ENCODE measurements at places on chromosomes 16 and 17.
A peak's percentile ranks its signal among the peaks of the same experiment; 100 is the strongest.

GRCh38 chr17:77872199-77872598 is 86.3 kb upstream of the TNRC6C start:
- no peak for DNase-seq

DNA sequence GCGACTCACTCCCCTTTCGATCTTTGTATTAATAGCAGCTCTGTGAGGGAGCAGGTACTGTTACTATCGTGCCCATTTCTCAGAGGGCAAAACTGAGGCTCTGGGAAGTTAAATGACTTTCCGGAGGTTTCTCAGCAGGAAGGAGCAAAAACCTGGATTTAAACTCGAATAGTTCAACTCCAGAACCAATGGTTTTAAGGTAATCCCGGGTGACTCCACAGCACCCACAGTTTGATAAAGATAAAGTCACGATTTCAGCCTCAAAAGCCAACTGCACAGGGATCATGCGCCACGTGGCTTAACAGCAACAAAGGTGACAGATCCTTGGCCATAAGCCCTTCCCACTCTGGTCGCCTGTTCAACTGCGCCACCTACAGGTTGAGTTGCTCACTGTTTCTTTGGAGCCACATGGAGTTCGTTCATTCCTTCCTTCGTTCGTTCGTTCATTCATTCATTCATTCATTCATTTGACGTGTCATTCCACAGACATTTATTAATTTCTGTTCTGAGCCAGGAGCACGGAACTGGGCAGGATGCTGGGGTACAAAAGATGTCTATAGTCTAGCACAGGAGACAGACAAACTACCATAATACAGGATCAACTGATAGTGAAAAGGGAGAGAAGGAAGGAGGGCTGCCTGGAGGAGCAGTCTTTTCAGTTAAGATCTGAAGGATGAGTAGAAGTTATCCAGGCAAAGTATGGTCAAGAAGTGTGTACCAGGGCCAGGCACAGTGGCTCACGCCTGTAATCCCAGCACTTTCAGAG is 134.8 kb downstream of the HS3ST2 start:
- no peak for DNase-seq

DNA sequence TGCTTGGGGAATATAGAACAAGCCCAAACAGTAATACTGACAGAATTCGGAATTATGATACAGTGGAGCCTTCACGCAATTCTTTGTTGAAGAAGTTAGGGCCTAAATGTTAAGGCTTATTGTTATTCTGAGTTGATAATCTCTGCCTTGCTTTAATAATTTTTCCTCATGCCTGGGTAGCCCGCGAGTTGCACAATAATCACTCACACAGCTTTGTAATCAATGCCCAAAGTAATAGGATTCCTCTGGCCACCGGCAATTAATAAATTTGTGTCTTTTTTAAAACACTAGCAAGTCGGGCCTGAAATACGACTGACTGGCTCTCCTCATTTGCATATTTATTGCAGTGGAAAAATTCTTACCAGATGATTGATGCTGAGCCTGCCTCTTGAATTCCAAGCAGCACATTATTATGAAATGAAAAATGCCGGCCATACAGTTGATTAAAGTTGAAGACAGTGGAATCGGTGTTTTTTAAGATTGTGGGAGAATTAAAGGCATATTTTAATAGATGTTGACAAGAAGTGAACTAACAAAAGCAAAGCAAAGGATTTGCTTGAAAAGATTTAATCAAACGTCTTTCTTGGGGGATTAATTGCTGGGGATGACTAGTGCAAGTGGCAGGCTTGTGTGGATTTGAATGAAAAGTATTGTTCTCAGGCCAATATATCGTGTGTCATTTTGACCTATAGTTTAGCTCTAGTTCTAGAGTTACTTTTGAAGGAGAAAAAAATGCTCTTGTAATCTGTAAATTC is 30.2 kb downstream of the AATF start:
- DNase-seq, result no peak

- peak; percentile 29 for DNase-seq
These were observed 13.4 kb upstream of the CD300A start for GRCh38 chr17:74452841-74453661.

DNA sequence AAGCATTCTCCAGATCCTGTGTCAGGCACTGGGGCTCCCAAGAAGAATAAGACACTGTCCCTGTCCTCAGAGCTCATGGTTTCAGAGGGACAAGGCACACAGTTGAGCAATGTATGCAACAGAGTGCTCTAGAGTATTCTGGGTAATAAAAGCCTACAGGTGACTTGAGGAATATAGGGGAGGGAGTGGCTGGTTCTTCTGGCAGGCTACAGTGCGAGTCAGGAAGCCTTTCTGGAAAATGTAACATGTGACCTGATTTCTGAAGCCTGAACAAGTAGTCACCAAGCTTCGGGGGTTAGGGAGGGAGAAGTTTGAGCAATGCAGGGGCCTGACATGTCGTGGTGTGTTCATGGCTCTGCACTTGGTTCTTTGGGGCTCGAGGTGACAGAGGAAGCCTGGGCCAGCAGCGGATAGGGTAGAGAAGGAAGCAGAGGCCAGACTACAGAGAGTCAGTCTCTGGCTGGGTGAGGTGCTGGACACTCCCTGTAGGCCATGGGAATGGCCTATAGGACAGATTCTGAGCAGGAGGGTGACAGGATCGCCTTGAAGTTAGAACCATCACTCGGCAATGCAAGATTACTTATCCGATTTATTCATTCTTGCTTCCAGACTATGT is 16.0 kb upstream of the LRRC75A start:
- no peak for DNase-seq

DNA sequence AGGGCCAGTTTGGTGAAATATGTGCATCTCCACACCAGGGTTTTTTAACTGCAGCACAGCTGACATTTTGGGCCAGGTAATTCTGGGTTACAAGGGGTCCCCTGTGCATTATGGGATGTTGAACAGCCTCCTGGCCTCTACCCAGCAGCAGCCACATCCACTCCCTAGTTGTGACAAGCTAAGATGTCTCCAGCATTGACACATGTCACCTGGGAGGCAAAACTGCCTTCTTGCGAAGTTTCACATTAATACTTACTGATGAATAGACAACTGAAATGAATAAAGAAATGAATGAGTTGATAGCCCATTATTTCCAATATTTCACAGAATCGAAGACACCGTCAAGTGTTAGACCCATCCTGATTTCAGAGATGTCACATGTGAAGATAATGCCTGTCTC is 383.7 kb downstream of the CPPED1 start:
- DNase-seq, result no peak

DNA sequence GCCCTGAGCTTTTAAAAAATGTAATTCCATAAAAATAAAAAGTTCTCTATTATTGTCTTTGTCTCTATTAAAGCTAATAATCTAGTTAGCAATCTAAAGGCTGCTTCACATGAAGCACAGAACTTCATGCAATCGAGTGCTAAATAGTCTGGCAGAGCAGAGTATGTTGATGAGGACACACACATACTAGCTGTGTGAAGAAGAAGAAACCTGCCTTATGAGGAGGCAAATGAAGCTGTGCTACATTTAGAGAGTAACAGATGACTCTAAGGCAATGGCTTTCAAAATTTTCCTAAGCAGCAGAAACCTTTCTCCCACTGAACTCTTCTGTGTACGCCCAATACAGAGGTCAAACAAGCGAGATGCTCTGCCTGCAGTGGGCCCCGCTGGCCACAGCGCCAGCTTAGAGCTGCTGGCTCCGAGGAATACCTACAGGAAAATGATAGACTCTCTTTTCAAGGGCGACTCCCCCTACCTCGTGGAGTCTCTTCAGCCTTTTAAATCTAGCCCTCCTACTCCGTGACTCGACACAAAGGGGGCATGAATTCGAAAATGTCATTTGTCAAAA is 39.2 kb downstream of the GNA13 start:
- no peak for DNase-seq

GRCh38 chr16:17556276-17557052 is 85.7 kb upstream of the XYLT1 start:
- DNase-seq, result peak; percentile 10

- DNase-seq, result no peak
These were observed 8.8 kb downstream of the RASL10B start for GRCh38 chr17:35740216-35740615.

GRCh38 chr17:59001158-59001814 is 105.4 kb downstream of the TRIM37 start:
- no peak for DNase-seq

DNA sequence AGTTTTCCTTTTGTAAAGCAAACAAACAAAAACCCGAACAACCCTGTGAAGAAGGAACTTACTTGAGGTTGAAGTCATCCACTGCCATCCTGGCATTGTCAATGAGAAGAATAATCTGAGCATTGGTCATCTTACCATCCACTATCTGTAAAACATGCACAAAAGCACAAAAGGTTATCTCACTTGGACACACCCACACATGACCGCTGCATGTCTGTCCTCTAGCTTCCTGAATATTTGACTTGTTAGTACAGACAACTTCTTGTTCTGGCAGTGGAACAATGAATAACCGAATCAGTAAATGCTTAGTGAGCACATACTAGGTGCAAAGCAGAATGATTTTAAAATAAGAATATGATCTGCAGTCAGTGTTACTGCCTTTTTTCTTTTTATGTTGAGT is 6.1 kb downstream of the KRT23 start:
- DNase-seq, result no peak

- DNase-seq, result no peak
These were observed 390.2 kb downstream of the WWOX start for GRCh38 chr16:78489631-78490030.

GRCh38 chr17:40431231-40431602 is 12.0 kb upstream of the IGFBP4 start:
- DNase-seq, result no peak

DNA sequence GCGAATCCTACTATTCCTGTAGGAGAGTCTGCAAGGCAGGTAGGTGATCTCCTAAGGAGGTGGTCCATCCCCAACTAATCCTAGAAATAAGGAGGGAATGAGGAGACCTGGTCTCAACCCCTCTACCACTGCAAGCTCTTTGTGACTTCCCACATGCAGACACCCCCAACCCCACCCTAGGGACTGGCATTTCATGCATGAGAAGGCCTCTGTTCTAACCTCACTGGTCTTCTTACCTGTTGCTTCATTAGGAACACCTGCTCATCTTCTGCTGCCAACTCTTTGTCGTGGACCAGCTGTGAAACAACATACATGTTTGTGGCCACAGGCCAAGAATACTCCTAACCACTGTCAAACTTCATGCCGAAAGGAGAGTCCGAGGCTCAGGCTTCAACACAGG is 22.6 kb downstream of the DYNC1LI2 start:
- peak; percentile 16 for DNase-seq

DNA sequence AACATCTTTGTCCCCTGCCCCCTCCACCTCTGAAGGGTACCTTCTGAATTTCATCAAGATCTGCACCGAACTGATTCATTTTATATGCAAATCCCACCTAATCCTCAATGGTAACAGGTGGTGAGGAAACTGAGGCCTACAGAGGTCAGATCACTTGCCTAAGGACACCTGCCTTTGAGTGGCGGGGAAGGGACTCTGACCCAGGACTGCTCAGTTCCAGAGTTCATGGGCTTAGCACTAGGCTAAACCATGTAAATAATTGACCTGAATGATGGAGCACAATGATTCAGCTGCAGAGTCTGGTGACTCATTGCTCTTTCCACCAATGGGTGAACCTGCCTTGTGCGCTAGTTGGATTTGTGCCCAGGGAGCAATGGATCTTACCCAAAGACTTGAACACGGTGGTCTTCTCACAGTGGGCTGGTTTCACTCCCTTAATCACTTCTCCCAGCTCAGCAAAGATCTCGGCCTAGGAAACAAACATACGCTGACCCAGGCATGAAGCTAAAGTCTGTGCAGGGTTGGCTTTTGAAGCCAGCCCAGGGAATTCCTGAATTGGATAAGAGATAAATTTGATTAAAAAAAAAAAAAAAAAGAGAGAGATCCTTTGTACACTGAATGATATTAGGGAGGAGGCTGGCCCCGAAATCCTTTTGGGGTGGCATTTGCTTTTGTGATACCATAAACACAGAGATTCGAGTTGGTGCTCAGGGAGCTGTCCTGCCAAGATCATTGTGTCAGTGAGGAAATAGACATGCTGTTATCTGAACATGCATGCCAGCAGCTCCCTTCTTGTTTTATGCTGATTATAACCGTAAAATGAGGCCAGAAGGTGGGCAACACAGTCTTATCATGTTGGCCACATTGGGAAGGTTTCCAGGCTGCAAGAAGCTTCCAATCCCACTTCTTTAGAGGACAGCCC is 17.0 kb downstream of the CRYM start:
- no peak for DNase-seq

- DNase-seq, result no peak
These were observed at the start of gene MC1R for GRCh38 chr16:89918453-89919347. MC1R (plus strand) TSS chr16:89918862; CDS start chr16:89919259, 397 bp downstream.

DNA sequence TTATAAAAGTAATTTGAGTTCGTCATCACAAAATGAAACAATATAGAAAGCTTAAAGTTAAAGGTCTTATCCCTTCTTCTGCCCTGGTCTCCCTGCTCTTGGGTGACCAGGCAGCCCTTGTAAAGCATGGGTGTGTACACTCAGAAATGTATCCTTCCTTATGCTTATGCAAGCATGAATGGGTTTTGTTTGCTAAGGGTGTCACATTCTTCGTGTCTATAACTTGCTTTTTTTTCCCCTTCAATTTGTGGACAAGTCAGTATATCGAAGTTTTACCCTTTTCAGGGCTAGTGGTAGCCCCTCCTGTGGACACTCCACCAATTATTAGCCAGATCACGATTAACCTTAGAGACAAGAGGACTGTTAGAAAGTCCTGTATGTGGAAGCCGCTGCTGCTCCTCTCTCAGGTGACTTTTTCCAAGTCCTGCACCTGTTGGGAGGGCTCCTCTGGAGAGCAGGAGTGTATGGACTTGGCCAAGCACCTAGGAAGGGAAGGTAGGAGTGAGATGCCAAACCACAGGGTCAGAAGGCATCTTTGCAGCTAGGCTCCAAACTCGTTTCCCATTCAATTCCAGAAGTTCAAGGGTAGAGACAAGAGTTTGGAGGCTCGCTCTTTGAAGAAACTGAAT is 50.9 kb downstream of the LDHD start:
- peak; percentile 1 for DNase-seq

GRCh38 chr16:74320707-74321106 is 24.1 kb downstream of the PSMD7 start:
- DNase-seq, result no peak

- no peak for DNase-seq
These were observed 1.3 kb upstream of the DNAI2 start for GRCh38 chr17:74272731-74273201.

- no peak for DNase-seq
These were observed 9.3 kb downstream of the BBS2 start for GRCh38 chr16:56510544-56510943.

DNA sequence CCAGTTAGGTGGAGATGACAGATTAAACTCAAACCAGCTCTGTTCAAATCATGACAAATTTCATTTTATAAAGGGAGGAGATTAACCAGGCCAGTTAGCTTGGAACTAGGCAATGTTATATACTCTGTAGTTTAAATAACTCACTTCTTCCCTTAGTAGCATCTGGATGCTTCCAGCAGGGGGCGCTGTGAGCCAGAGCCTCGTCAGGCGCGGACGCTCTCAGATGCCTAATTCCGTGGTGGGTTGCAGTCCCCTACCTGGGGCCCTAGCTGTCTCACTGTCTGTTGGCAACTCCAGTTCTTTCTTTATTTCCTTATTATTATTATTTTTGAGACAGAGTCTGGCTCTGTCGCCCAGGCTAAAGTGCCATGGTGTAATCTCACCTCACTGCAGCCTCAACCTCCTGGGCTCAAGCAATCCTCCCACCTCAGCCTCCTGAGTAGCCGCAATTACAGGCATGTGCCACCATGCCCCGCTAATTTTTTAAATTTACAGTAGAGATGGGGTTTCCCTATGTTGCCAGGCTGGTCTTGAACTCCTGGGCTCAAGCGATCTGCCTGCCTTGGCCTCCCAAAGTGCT is 17.3 kb upstream of the WFDC1 start:
- peak; percentile 9 for DNase-seq

- no peak for DNase-seq
These were observed 29.6 kb downstream of the NMT1 start for GRCh38 chr17:45090711-45091110.
